ENCODE measurements at places on chromosomes 2 and 18. TPM values are rescaled to one million over a fixed set of nuclear protein-coding genes. Genes with fewer than 3 reads are reported as not detected.

DNA sequence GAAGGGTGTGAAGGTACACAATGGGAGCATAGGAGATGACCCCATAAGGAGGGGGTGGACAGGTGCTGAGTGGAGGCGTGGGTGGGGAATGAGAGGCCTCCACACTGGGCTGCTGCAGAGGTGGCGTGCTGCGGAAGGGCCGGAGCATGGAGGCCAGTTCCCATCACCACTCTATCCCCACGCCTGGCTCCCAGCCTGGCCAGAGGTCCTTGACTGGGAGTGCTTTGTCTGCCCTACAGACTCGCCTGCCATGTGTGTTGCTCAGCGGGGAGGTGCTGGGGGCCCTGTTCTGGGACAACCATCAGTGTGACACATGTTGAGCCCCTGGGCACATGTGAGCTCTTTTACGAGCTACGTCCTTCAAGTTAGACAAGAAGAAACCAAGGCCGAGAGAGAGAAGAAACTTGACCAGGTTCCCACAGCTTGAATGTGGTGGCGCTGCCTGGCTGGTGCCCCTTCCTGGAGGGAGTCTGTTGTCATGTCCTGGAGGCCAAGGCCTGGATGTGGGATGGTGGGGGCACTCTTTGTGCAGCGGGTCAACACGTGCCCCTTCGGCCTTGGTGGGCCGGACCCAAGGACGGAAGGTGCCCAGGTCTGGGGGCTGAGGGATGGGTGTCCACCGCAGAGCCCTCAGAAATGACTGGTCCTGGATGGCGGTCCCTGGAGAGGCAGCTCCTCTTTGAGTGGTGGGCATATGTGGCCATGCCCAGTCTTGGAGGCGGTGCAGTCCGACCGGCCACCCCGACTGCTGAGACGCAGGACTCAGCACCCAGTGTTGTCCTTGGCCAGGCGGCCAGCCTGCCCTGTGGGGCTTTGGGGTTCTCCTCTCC is 1.2 kb upstream of the INPP5D start:
- no peak for DNase-seq

DNA sequence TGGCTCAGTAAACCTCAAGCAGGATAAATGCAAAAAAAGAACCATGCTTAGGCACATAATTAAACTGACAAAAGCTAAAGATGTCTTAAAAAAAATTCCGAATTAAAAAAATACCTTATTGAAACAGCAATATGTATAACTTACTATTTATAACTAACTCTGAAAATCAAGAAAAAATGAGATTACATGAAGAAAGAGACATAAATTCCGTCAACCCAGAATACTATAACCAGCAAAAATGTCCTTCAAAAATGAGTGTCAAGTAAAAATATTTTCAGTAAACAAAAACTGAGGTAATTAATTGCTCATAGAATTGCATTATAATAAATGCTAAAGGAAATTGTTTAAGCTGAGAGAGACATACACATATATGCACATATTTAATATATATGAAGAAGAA is 474.5 kb upstream of the SYT4 start:
- DNase-seq, result no peak

- DNase-seq, result no peak
Measured at GRCh38 chr2:119385466-119385865, 18.7 kb downstream of the DBI start.

DNA sequence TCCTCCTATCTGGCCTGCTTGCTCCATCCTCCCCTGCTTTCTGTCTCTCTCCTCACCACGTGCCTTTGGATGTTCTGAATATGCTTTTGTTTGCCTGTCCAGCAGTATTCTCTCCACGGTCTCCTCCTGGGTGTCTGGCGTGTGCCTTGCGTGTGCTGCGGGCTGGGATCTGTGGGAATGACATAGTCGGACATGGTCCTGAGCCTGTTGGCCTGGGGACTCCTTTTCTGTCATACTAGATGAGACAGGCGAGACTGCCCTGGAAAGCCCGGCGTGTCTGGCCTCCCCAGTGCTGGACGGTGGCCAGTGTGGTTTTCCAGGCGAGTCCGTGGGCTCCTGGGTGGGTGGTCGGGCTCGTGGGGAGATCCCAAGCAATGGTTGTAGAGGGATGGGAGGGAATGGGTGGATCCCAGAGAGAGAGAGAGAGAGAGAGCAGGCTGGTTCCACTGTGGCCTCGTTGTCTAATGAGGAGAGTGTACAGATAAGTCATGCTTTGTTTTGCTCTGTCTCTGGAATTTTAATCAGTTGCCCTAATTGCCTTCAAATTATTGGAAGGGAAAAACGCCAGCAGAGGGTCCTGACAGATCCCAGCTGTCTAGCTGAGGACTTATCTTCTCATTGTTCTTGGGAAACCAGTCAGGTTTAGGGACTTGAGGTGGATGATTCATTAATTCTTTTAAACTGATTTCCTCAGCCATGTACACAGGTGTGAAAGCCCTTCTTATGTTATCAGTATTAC is 58.3 kb downstream of the HPCAL1 start:
- no peak for DNase-seq

DNA sequence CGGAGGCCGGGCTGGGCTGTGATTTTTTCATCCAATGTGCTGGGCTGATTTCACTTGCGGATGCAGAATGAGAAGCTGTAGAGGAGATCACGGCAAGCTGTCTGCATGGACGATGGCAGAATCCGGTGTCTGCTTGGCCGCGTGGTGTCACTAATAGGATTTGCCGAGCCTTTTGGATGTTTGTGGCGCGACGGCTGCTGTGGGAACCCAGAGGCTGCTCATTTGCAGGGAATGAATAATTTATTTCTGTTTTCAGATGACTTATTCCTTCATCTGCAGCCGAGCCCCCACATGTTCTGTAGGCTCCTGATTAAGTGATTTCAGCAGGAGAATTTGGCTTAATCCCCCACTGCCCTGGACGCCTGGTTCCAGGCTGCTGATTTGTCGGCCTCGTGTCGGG is 62.6 kb downstream of the ODC1 start:
- no peak for DNase-seq

GRCh38 chr2:19292007-19292406 is 66.4 kb downstream of the OSR1 start:
- no peak for DNase-seq

DNA sequence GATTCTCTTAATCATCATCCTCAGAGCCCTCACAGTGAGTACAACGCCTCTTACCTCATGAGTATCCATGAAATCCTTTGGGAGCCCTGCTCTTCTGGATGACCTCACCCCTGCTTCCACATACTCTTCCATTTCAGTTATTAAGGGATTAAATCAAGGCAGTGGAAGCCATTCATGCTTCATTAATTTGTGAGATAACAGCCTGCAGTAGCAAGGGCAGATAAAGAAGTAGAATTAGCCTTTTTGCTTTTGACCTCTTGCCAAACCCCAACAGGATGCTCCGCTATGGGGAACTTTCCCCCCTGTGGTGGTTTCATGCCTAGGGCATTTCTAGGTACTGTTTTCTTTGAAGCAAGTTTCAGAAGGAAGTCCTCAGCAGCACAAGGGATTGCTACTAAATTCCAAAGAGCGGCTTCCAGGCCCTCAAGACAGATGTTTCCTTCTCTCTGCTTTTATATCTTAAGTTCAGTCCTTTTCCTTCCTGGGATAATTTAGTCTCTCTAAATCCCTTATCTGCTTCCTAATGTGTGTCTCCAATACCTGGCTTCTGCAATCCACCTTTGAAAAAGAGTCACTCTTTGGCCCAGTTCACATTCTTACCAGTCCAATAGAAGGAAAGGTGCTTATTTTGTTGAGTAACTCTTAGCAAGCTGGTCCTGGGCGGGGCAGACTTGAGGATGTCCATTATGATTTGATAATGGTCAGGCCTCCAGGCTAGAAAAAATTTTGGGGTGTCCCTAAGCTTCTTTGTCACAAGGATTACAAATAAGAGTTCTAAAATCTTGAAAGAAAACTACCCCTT is 76.9 kb downstream of the MYO1B start:
- DNase-seq, result no peak

COL5A2 gene
- 58.5 TPM for total RNA-seq

All from mucosa of descending colon (tissue), 3 donors.